ENCODE measurements at places on chromosomes 6 and 20.

- no peak for DNase-seq
These were observed 121.4 kb downstream of the UNC5CL start for GRCh38 chr6:40917603-40918002.

DNA sequence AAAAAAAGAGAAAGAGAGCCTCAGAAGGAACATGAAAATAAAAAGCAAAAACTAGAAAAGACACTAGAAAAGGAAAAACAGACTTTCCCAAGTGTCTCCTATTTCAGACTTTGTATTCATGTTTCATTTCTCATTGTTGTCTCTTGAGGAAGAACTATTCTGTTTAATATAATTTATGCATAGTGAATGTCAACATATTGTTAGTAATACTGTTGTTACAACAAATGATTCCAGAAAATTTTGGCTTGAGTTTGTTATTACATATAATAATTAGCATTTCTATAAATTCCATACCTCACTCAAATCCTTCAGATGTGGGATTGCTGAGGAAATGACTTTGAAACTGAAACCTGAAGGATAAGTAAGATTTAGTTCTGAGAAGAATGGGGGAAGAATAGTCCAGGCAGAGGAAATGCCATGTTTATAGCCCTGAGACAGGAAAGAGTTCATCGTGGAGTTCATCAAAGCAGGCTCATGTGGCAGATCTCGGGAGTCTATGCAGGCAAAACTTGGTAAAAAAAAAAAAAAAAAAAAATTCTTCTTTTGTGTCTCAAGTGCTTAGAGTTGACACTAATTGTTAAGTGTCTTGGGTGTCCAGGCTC lies 53.1 kb upstream of the EIF2S2 start:
- no peak for DNase-seq

DNA sequence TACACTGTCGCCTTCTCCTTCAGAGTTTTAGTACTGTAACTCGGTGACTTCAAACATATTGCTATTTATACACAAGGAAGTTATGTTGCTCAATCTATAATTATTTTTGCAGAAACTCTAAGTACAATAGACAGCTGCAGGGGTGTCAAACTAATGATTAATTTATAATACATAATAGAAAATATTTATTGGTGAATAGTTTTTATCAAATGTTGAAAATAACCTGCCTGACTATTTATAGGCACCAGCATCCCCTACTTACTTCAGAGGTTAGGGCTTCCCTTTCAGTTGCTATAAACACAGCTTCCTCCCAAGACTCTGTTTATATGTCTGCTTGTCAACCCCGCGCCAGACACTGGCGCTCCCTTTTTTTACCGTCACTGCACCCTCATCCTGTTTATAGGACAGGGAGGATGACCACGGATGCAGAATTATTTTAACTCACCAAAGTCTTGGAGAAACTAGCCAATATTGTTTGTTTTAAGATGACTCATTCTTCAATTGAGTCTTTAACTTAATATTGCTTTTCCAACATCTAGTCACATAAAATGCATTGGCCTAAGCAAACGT lies 225.0 kb downstream of the ALDH8A1 start:
- DNase-seq, result no peak

GRCh38 chr20:46883892-46884291 lies 10.8 kb upstream of the EYA2 start:
- no peak for DNase-seq

DNA sequence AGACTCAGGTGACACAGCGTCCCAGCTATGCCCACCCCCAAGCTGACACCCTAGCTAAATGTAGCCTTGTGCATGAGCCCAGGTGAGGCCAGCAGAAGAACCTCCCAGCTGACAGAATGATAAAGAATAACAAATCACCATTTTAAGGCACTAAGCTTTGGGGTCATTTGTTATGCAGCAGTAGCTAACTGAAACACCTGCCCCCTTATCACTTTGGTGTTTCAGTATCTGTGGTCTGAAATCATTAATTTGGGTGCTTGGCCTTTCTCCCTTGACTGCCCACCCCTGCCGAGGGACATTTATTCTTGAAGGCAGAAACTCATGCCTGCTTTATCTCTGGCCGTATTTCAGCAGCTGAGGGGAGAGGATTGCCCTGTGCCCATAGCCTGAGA lies 30.0 kb downstream of the DACT2 start:
- no peak for DNase-seq

- no peak for DNase-seq
These were observed 18.8 kb downstream of the AK9 start for GRCh38 chr6:109672175-109672574.

DNA sequence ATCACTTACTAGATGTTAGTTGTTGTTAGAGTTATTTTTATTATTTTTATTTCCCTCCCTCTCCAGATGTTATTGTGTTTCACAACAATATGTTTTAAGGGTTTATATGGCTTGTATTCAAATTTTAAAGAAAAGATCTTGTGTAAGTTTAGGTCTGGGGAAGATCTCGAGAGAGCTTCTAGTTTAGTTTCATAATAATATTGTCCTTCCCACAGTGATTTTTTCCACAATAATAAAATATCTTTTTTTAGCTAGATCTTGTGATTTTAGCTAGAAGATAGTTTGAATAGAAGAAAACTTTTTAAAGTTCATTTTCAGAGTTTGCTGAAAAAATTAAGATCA lies 55.0 kb downstream of the ADGRG6 start:
- no peak for DNase-seq

DNA sequence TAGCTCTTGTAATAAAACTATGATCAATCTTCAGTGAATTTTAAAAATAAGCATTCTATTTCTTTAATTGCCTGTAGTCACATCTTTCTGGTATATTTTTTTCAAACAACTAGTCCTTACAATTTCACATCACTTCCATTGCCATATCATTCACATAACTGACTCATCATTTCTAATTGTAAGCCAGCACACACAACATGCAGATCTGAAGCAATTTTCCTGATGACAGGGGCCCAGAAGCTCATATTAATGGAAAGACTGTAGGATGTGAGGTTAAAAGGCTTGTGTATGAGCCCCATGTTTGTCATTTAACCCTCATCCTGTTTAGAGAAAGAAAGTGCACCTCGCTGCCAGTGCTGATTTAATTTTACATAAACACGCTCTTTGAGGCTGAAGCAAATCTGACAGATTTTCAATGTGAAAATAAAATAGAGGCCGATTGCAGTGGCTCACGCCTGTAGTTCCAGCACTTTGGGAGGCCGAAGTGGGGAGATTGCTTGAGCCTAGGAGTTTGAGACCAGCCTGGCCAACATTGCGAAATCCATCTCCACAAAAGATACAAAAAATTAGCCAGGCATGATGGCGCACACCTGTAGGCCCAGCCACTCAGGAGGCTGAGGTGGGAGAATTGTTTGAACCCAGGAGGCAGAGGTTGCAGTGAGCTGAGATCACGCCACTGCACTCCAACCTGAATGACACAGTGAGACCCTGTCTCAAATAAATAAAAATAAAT lies 40.1 kb upstream of the LTV1 start:
- no peak for DNase-seq

- DNase-seq, result no peak
These were observed 3.0 kb downstream of the ARID1B start for GRCh38 chr6:156780102-156780641.

DNA sequence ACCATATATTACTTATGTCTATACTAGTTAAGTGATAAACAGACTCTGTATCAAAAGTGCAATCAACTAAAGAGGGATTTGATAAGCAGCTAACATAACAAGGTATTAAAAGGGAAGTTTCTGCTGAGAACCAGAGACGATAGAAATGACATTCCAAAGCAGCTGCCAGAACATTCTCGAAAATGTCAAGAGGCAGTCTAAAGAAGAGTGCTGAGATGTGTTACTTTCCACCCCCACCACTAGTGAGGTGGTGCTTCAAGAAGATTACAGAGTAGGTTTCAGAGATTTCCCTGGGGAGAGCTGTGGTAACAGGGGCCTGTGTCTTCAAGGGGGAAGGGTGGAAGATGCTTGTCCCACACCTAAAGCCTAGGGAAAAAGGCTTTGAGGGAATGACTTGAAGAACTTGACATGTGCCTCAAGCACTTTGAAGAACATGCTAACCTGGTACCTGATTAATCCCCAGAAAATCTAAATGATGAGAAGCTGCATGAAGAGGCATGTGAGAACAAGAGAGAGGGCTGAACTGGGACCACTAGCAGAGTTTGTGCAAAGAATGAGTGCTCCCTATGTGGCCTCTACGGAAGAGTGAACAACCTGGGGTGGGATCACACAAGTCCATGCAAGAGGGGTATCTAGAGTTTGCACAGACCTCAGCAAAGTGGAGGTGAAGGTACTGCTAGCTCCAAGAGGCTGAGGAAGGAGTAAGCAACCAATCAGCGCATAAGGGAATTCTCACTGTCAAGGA lies 5.0 kb downstream of the FAM184A start:
- DNase-seq, result no peak

DNA sequence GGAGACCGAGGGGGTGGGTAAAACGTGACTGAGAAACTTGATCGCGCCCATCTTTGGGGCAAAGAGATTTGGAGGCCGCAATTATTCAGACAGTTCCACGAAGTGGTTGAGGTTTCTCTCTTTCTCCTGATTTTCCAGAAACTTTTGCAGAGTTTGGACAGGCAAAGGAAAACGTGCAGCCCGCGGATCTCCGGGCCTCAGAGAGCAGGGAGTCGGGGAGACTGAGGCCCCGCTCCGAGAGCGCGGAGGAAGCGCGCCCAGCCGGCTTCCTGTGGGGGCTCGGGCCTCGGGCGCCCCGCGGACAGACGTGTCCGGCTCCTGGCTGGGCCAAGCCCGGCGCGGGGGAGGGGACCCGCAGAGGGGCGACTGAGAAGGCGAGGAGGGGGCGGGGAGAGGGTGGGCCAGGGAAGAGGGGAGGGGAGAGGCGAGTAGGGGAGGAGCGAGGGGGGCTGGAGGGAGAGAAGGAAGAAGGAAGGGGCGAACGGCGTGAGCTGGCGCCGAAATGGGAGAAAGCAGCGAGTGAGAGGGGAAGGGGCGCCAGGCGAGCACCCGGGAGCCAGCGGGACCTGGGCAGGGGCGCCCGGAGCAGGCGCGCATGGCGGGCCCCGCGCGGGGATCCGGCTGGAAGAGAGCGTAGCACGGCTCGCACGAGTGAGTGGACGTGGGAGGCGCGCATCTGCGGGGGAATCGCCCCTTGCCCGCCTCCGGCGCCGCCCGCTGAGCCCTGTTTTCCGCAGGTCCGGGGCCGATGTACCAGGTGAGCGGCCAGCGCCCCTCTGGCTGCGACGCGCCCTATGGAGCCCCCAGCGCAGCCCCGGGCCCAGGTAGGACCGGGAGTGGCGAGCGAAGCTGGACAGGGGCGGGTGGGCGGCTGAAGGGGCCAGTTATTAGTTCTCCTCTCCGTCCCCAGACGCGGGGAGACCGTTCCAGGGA lies at the start of gene MDFI:
MDFI (plus strand) TSS at position 467 of the 933 bp plus-strand sequence; CDS start at position 749, 282 bp downstream.
- no peak for DNase-seq

GRCh38 chr6:2883673-2884072 lies 19.4 kb downstream of the SERPINB9 start:
- DNase-seq, result no peak

GRCh38 chr20:49677777-49678758 lies 35.6 kb downstream of the B4GALT5 start:
- DNase-seq, result no peak

- peak; percentile 59 for DNase-seq
These were observed 87.6 kb downstream of the YTHDF1 start for GRCh38 chr20:63128367-63128766.

- DNase-seq, result no peak
These were observed 6.4 kb downstream of the ATXN1 start for GRCh38 chr6:16754876-16755275.

DNA sequence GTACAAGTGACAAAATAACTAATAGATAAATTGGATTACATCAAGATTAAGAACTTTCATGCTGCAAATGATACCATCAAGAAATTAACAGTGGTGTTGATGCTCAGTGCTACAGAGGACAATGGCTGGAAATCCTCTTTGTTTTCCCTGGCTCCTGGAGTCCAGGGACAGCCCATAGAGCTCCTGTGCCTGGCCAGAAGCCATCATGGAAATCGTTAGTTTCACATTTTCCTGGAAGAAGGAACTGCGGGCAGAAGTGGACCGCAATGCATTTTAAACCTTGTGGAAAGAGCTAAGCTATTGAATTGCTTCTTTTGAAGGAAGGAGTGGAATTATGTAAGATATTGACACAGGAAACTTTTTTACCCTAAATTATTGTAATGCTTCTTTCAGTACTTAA lies 276.0 kb downstream of the GJA1 start:
- no peak for DNase-seq

- no peak for DNase-seq
These were observed 14.9 kb downstream of the FGD2 start for GRCh38 chr6:37020381-37020780.

DNA sequence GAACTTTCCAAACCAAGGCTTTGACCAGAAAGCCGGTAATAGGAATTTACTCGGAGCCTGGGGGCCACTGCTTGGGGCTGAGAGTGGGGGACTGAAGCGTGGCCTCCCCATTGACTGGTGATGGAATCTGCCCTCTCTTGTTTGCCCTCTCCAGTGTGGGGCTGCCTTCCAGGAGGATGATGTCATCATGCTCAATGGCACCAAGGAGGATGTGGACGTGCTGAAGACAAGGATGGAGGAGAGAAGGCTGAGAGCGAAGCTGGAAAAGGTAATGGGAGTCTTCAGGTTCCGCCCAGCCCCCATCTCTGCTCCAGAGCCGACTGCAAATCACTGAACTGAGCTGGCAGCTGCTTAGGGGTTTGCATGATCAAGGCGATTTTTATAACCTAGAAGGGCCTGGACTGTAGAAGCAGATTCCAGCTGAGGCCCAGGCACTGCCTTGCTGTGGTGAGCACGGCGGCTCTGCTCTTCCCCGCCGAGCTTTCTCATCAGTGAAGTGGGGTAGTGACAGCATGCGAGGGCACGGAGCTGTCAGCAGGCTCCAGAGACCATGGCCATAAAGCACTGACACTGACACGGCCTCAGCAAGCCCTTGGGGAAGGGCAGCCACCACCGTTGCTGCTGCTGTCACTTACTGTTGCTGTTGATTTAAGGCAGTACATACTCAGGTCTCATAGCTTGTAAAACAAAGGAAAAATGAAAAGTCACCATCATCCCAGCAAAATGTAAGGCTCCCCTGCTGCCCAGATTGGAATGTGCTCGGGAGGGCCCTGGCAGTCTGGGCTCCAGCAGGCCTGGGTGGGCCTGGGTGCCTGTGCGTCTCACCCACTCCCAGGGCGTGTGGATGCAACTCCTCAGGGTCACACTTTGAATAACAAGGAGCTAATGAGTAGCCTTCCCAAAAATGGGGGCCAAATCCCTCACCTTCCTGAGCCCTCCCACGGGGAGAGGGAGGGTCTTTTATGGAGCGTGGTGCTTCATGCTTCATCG lies 11.1 kb upstream of the FAM209A start:
- DNase-seq, result peak; percentile 51

DNA sequence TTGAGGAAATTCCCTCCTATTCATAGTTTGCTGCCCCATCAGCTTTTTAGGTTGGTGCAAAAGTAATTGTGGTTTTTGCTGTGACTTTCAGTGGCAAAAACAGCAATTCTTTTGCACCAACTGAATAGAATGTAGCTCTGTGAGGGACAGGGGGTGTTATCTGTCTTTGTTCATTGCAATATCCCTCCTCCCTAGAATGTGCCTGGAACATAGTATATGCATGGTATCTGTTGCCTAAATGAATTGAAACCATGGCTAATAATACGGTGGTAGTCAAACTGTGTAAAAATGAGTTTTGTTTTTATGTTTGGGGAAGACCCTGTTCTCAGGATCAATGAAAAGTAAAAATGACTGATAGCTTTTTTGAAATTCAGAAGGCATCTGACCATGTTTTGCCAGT lies 45.1 kb downstream of the SCAND1 start:
- DNase-seq, result no peak
